WTC11 (cell line): ENCODE measurements at places on chromosomes 1 and 21.

DNA sequence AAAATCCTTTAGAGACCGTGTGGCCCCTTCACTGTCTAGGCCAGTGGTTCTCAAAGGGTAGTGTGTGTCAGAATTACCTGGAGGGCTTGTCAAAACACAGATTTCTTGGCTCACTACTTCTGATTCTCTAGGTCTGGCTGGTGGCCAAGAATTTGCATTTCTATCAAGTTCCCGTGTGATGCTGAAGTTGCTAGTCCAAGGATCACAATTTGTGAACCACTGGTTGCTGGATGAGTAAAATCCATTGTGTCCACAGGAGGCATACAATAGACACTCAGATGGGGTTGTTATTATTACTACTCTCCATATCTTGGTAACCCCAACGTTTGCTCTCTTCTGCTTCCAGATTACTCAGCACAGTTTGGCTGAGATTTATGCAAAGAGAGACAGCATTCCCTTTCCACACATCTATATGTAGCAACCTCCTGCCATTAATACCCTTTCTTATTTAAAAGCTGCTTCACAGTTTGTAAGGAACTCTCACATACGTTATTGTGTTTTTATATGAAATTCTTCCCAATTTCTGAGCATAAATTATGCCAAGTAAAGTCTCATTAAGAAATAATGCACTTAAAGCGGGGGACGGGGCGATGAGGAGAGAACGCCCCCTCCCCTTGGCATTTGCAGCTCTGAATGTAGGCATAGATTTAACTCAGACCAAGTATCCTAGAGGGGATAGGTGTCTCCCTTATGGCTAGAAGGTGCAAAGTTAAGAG, 720 bp upstream of the TMCC2 start:
- no peak for DNase-seq

GRCh38 chr1:42737257-42737656, 2.8 kb downstream of the CLDN19 start:
- no peak for DNase-seq

DNA sequence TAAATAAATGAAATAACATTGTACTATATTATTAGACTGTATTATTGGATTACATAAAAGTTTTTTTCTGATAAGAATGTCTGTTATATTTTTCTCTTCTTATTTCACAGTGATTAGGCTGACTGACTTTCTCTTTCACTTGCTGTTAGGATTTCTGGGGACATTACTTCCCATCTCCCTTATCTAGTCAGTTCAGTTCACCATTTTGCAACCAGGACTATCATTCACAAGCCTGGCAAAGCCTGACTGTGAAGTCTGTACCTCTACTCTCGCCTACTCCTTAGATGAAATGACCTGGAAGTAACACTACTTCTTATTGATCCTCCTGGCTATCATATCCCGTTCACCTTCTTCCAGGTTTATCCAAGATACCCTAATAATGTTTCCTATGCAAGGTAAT, 676.6 kb downstream of the USP25 start:
- DNase-seq = no peak

DNA sequence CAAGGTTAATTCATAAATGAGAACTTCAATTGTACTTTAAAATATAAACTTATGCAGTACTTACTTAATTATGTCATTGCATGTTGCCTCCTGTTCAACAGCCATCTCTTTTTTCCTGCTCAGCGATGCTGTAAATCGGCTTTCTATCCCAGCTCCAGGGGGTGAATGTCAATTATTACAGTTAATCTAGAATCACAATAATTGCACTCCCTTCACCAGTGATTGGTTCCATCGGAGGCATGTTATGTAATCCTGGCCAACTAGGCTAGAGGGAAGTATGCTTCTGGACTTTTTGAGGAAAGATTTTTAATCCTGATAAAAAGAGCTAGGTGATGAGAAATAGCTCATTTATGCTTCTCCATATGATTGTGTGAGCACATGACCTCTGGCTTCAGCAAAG, 53.8 kb upstream of the SGIP1 start:
- DNase-seq = no peak
